ENCODE measurements at places on chromosomes 12 and 14. TPM values are rescaled to one million over a fixed set of nuclear protein-coding genes. Genes with fewer than 3 reads are reported as not detected.

The CDKN1B gene
- total RNA-seq, result 41.2 TPM

The P2RX2 gene
- not detected for total RNA-seq

The DPY19L2 gene
- 2.3 TPM for total RNA-seq

DNA sequence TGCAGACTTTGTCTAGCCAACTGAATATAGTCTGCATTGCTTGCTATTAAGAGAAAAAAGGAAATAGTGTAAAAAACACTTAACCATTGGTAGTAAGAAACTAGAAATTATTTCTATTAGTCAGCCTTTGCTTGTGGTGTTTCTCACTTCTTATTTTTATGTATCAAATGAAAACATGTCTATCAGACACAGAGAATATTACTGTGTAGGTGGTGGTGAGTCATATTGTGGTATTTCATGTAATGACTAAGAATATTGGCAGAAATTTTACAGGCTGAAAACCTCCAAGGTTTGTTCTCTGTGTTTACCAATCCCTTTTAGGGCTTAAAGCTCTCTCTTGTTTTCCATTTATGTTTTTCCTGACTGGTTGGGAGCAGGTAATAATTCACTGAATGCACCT lies 87.2 kb downstream of the DAAM1 start:
- DNase-seq, result peak; percentile 92

GRCh38 chr12:27012982-27013255 lies 1.3 kb downstream of the TM7SF3 start:
- no peak for DNase-seq

The GPRC5A gene
- 5.4 TPM for total RNA-seq

DNA sequence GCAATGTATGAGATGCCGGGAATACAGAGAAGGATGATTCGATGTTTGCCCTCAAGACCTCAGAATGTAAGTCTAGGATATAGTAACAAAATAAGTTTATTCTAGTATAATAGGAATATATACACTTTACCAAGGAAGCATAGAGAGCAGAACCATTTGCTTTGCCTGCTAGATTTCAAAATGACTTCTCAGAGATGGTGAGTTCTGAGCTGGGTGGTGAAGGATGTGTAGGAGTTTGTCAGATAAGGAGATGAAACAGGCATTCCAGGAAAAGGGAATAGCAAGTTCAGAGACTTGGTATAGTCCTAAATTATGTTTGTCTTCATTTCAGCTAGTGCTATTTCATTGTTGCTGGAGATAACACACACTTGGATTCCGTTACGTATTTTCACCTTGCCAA lies 655.9 kb downstream of the DIO2 start:
- DNase-seq, result no peak

DNA sequence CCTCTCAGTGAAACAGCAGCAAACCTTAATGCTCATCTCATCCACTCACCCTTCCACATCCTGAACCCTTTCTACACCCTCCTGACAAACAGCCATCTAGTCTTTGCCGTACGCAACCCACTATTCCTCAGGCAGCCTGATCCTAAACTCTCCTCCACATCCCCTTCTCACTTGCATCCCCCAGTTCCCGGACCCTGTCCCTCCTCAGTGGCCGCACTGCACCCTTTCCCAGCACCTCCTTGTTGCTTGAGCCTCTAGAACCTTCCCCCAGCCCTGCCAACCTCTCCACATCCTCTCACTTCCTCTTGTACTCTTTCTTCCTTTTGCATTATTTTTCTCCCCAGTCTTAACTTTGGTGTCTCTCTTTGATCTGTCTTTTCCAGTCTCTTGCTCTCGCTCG lies 42.9 kb downstream of the IQSEC3 start:
- DNase-seq, result no peak

- DNase-seq, result peak; percentile 24
Observed at GRCh38 chr12:51025338-51025835, 797 bp downstream of the SLC11A2 start.

- peak; percentile 61 for DNase-seq
Observed at GRCh38 chr14:92501891-92502351, 11.7 kb upstream of the RIN3 start.

DNA sequence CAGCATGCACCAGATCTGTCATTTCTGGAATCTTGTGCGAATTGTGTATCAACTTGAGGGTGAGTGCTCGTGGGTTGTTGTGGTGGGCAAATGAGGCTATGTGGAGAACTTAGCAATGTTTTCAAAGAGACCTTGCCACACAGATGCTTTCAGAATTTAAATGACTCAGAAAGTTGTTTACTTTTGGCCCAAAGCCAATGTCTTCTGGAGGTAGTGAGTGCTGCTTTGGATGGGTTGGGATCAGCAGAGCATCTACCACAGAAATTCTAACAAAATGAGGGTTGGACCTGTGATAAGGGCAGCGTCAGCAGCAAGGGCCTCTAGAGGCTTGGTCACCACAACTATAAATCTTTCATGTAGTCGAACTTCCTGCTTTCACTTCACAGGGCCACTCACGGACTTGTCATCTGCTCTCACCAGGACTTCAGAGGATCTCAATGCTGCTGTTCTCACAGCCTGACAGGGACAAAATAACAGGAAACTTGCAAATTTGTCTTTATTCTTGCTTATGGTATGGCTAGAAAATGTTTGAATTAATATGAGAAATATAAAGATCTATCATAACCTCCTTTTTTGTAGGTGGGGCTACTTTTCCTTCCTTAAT lies 111.4 kb downstream of the DACT1 start:
- DNase-seq, result peak; percentile 91

The RALGAPA1 gene
- 26.9 TPM for total RNA-seq

- no peak for DNase-seq
Observed at GRCh38 chr12:46442738-46443137, 70.2 kb upstream of the SLC38A2 start.

DNA sequence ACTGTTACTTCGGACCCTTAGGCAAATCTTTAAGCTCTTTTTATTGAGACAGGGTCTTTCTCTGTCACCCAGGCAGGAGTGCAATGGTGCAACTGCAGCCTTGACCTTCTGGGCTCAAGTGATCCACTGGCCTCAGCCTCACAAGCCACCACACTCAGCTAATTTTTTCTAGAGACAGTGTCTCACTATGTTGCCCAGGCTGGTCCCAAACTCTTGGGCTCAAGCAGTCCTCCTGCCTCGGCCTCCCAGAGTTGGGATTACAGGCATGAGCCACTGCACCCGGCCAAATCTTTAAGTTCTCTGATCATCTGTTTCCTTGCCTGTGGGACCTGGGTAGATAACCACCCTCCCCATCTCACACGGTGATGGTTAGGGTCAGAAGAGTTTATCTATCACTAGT lies 2.3 kb upstream of the GPX2 start:
- DNase-seq, result no peak
